ENCODE measurements at places on chromosomes 1 and 21.
A peak's percentile ranks its signal among the peaks of the same experiment; 100 is the strongest.

- DNase-seq = peak; percentile 79
Observed at GRCh38 chr1:21334214-21335087, 44.2 kb upstream of the ECE1 start.

- DNase-seq = no peak
Observed at GRCh38 chr1:111842411-111842810, 86.7 kb downstream of the DDX20 start.

- DNase-seq = no peak
Observed at GRCh38 chr1:13699510-13699909, 478 bp upstream of the PRDM2 start.

DNA sequence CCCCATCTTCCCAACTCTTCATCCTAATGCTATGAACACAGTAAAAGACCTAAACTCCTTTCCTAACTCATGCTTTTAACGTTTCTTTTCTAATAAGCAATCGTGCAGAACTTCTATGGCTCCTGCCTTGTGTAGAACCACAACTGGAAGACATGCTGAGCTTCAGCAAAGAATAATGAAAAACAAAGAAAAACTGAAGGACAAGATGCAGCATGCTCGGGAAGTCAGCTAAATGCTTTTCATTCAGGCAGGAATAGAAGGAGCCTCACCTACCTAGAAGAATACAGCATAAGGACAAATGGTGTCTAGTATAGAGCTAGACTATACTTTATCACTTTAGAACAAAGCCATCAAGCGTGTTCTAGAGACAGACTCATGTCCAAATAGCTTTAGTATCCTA, 45.9 kb downstream of the LUZP1 start:
- DNase-seq = no peak

DNA sequence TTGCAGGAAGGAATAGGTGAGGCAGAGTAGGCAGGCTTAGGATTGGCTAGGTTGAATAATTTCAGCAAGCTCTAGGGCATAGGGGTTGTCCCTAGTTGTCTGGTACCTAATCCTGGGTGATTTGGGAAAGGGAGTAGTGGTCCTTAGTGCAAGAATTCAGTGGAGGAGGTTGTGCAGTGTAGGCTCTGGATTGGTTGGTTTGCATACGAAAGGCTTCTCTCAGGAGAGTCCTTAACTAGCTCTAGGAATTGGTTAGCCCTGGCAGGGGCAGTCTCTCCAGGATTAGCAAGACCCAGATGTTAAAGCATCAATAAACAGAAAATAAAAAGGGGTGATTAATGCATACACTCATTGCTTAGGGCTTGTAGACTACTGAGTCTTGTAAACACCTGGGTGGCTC, 9.6 kb upstream of the CD101 start:
- DNase-seq = no peak

- no peak for DNase-seq
Observed at GRCh38 chr1:168482106-168482505, 61.7 kb downstream of the XCL2 start.

- no peak for DNase-seq
Observed at GRCh38 chr1:19858893-19859292, 23.3 kb upstream of the OTUD3 start.

DNA sequence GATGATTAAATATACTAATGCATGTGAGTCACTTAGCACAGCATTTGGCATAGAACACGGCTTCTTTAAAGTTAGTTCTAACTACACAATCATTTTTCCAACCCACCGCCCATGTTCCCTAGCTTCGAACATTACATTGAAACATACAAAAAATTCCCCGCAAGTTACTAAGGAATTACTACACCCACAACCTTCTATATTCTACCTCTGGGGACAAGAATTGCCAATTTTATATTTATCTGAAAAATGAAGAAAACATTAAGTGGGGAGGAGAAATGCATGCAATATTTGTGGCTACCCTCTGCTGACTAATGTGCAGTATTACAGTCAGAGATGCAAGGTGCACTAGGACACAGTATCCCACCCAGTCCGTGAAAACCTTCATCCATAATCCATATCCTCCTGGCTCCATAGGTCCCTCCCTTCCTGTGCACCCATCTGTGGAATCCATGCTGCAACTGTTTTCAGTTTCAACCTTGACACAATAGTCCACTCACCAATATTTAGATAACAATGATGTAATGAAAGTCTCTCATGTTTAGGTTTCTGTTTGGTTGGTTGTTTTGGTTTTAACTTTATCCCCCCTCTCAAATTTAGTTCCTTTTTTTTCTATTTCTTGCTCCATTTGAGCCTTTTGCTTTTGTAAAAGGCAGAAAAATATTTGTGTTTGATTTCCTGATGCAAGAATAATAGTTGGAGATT, 31.6 kb downstream of the RGS5 start:
- DNase-seq = no peak

DNA sequence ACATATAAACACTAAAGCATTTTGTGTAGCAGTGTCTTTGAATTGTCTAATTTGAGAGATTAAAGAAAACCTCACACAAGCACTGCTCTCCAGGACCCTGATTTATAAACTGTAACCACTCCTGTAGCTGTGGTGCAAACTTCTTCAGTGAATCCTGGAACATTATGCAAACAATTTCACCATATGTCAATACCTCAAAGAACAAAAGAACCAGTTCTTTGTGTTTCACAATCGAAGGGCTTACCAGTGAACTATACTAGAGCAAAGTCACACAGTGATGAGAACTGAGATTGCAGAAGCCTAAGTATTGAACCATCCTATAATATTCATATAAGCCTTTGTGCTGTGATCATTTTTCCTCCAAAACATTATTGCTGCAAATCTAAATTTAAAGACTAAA, 21.5 kb downstream of the DPH5 start:
- no peak for DNase-seq

DNA sequence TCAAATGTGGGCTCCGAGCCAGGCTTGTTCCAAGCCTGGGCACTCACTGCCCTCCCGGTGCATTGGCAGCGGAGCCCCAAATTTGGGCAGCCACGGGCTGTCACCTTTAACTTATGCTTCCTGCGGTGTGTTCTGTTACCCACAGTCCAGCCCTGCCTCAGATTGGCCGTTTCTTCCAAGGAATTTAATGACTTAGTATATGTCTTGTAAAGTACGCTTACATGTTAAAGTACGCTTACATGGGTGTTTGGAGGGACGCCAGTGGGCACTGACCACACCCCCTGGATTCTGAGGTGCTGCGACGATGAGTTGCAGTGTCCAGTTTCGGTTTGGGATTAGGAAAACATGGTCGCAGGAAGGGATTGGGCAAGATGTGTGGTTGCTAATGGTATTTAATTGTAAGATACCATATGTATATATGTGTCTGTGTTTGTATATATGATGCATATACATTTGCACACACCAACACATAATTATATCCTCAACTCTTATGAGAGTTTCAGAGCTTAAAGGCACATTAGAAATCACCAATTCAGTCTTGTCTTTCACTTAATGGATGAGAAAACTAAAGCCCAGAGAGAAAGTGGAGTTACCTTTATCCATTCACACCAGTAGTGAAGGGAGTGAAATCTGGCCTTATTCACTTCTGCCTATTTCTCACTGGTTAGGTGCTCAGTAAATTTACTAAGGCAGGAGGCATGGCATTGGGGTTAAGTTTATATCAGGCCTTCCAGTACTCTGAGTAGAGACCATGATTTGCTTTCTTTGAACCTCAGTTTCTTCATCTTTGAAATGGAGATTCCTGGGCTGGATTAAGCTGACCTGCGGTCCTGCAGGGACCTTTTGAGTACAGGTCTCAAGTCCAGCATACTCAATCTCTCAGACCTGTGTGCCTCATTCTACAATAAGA, 1.0 kb downstream of the SMYD2 start:
- no peak for DNase-seq

GRCh38 chr21:38743772-38744529, 61.8 kb upstream of the ETS2 start:
- no peak for DNase-seq

DNA sequence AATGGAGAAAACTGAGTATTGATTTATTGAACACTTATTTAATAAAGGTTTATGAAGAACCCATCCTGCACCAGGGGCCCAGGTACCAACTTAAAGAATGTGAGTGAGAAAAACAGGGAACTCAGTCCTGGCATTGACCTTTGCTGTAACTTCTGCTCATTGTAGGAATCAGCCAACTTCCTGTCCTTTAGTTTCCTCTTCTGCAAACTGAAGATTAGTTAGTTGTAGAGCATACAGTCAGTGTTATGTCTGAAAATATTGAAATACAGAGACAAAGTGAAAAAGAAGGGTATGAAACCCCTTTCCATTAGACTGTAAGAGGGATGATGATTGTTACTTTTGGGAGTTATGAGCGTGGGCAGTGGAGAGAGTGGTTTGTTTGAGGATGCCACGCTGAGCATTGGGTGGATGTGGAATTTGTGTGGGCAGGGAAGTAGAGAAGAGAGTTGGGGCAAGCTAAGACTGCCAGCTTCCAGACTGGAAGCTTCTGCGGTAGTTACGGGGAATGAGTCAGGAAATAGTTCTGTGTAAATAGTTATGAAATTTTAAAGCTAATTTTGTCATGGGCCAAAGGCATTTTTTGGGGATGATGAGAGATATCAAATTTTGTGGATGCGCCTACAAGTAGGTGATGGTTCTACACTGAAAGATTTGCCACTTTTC, 89.2 kb downstream of the GPR88 start:
- no peak for DNase-seq

DNA sequence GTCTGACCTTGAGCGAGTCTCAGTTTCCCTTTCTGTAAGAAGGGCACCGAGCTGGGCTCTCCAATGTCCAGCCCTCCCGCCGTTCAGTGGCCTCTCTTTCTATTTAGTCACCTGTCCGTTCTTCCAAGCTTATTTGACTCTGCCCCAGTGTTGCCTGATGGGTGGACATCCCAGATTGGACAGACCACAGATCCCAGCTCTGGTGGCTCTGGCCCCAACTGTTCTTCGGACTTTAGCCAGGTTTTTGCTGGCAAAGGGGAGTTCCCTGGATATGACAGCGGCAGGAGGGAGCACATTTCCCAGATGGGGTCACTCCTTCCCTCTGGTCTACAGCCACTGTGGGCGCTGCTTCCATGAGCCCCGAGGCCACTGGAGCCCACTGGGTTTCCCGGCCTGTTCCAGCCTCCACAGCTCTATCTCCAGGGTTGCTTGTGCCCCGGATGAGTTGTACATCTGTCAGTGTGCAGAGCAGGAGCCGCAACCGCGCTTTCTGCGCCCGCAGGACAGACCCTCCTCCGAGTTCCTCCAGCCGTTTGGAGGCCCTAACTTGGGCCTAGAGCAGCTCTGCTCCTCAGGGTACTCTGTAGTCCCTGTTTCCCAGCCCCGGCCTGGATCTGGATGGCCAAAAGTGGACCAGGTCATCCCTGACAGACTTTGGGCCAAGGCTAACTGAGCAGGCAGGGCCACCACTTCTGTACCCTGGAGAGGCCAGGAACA, 3.8 kb downstream of the DMBX1 start:
- DNase-seq = no peak

GRCh38 chr1:97144527-97144926, 422.9 kb downstream of the PTBP2 start:
- DNase-seq = no peak

- no peak for DNase-seq
Observed at GRCh38 chr1:162364498-162364897, 12.2 kb downstream of the SPATA46 start.

DNA sequence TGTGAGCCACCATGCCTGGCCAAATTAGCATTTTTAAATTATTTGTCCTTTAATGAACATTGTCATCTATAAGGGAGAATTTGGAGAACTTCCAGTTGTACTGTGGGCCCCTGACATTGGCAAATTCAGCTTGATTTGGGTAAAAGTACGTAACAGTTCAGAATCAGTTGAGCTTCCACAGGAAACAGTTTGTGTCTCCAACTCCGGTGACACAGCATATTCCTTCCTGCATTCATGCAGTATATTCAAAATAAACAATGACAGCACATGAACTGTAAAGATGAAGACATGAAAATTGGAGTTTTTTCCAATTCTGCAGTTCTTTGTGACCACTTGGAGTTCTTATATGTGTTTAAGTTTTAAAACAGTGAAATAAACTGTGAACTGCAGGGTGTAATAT, 28.2 kb downstream of the RNF220 start:
- DNase-seq = no peak

- DNase-seq = no peak
Observed at GRCh38 chr21:42316891-42317290, 1.7 kb upstream of the TFF3 start.

GRCh38 chr1:171032822-171033702, 57.6 kb upstream of the FMO3 start:
- DNase-seq = no peak

DNA sequence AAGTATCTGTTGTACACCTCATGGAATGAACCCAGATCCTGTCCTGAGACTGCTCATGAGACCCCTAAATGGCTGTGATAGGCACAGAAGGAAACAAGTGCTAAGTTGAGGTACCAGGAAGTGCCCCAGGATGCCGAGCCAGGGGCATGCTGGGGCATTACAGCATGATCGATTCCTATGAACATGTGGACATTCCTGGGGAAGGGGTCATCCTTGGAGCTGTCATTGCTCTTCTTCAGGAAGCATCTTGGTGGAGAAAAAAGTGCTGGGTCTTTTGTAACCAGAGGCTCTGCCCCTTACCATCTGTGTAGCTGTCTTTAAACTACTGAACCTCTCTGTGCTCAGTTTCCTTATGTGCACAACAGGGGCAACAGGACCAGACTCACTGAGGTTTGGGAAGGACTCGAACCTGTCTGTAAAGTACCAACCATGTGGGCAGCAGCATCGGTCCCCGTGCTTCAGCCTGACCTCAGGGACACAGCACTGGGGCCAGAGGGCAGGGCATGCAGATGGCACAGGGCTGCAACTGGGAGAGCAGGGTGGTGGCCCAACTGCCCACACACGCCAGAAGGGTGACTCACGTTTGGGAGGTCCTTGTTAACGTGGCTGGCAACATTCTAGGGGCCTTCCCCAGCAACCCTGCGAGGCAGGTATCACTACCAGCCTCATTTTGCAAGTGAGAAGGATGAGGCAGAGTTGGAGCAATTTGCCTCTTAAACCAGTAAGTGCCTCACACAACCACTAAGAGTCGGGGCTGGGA, 142.3 kb upstream of the EDN2 start:
- no peak for DNase-seq

- no peak for DNase-seq
Observed at GRCh38 chr1:44021581-44022321, 9.5 kb downstream of the SLC6A9 start.

- no peak for DNase-seq
Observed at GRCh38 chr1:2269193-2269921, 41.2 kb downstream of the SKI start.

- DNase-seq = peak; percentile 82
Observed at GRCh38 chr21:43331962-43332828, 94.7 kb downstream of the SIK1 start.

DNA sequence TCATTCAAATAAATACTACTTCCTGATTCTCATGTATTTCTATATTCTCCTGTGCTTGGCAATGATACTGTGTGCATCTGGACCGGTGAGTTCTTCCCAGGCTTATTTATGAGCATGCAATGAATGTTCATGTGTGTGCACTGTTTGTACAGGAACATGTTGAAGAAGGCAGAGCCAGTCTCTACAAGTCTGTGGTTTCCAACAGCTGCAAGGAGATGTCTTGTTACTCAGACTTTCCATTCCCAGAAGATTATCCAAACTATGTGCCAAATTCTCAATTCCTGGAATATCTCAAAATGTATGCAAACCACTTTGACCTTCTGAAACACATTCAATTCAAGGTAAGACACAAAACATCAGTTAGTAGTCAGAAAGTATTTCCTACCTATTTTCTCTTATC, 19.1 kb downstream of the FMO1 start:
- no peak for DNase-seq
